ENCODE measurements at places on chromosomes 1 and 21. TPM values are rescaled to one million over a fixed set of nuclear protein-coding genes. Genes with fewer than 3 reads are reported as not detected.

KMO gene
- total RNA-seq: 2.6 TPM

PER3 gene
- 3.1 TPM for total RNA-seq

CELA2A gene
- total RNA-seq: not detected

RNF186 gene
- total RNA-seq: not detected

FLG2 gene
- total RNA-seq: not detected

EPHB2 gene
- 55.5 TPM for total RNA-seq

DPH2 gene
- 28.5 TPM for total RNA-seq

FAM72C gene
- total RNA-seq: 1.1 TPM

ANGPTL3 gene
- total RNA-seq: not detected

ADGRB2 gene
- total RNA-seq: 3.5 TPM

KIF14 gene
- 13.5 TPM for total RNA-seq

DNA sequence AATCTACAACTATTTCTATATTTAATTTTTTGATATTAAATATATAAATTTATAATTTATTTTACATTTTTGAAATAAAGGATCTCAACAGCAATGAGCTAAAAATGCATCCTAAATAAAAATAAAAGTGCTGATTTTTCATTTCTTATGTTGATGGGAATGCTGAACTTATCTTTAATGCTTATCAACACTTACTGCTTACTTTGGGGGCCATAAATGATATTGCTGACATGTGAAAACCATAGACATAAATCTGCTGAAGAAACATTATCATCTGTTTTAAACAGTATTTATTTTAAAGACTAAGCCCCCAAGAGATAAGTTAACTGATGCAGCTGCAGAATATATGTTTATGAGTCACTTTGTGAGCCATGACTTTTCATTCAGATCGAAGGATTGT is 594.1 kb upstream of the PKN2 start:
- DNase-seq: no peak

- DNase-seq: no peak
These were observed 4.8 kb downstream of the ARHGEF16 start for GRCh38 chr1:3459051-3459908.

- no peak for DNase-seq
These were observed 1.1 kb downstream of the UBE2J2 start for GRCh38 chr1:1272341-1273208.

DNA sequence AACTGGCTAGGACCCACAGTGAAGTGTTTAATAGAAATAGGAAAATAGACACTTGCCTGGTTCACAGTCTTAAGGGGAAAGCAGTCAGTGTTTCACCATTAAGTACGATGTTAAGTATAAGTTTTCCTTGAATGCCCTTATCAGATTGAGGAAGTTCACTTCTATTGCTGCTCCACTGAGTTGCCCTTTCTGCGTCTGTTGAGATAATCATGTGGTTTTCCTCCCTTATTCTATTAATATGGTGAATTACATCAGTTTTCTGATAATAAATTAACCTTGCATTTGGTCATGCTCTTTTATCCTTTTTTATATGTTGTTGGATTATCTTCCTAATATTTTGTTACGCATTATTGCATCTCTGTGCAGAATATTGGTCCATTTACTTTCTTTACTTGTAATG is 21.4 kb downstream of the UTS2 start:
- no peak for DNase-seq

DNA sequence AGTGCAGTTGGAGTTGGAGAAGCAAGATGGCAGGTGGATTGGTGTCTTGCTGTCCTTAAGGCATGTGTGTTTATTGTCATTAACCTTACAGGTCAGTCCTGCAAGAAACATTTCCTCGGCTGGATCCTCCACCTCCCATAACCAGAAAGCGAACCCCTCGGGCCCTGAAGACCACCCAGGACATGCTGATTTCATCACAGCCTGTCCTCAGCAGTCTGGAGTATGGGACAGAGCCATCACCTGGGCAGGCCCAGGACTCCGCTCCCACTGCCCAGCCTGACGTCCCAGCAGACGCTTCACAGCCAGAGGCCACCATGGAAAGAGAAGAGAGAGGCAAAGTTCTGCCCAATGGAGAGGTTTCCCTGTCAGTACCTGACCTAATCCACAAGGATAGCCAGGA is 1.6 kb downstream of the C1orf226 start:
- DNase-seq: no peak

DNA sequence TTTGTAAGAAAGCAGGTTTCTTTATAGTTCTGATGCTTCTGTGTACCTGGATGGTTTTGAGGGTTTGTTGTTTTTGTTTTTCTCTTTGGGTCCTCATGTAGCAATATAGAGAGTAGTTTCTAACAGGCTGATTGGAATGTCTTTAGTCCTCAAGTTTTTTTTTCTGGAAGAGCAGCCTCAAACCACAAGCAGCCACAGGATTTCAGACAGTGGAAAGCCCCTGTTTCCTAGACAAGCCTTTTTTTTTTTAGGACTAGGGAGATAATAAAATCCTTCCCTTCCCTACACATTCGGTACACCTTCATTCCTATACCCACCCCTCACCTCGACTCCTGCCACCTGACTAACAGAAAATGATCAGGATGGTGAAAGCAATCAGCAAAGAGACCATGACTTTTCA is 47.6 kb downstream of the ACP6 start:
- no peak for DNase-seq

DNA sequence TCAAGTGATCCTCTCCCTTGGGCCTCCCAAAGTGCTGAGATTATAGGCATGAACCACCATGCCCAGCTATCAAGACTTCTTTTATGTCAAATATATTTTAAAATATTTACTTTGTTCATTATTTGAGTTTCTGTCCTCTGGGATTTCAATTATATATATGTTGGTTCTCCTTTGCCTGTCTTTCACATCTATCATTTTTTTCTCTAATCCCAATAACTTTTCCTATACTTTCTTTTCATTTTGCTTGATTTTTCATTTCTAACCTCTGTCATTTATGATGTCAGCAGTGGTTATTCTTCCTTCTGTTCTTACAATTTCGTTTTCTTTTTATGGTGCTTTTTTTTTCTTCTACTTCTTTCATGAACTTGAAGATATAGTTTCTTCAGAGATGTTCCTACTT is 47.3 kb downstream of the SLC35F3 start:
- DNase-seq: no peak

DNA sequence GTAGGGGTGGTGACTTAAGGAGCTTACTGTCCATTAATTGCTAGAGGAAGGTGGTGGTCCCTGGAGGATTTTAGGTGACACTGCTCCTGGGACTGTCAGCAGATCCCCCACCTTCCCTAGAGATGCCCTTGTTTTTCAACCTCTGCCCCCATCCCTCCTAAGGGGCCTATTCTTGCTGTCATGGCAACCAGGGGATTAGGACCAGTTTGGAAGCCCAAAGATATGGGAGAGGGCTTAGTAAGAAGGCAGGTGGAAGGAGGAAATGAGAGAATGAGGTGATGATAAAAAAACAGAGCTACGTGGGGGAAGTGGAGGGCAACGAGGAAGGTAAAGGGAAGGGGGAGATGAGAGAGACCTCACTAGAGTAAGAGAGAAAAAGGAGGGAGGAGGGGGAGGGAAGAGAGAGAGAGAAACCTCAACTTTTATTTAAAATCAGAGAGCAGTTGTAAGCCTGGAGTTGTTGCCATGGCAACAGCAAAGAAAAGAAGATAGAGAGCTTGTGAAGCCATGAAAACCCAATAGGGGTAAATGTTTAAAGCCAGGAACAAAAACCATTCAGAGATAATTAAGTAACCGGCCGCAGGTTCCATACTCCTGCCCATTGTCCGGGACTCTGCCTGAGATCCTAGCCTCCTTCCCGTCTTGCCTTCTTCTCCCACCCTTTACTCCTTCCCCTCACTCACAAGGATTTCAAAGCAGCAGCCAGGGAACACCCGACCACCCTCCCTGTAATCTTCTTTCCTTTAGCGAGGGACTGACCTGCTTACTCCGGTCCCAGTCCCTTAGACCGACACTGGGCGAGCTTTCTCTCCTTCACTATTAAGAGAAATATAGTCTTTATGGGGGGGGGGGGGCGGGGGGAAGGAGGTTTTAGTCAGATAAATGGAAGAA is 20.6 kb downstream of the KIRREL1 start:
- no peak for DNase-seq

GRCh38 chr1:187759825-187760333 is 931.1 kb downstream of the PLA2G4A start:
- no peak for DNase-seq

DNA sequence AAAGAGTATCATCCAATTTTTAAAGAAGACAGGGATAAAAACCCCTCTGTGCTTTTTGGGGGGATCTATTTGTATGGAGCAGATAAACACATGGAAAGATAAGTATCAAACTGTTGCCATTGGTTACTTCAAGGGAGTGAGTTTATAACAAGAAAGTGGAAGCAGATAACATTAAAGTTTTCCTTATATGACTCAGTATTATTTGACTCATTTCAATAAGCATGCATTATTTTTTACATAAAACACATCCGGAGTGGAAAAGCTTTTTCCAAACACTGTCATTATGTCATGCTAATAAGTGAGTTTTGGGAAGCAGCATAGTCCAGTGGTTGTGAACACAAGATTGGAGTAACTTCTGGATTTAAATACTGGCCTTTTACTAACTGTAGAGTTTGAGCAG is 452.2 kb downstream of the LTN1 start:
- DNase-seq: no peak

- peak; percentile 56 for DNase-seq
These were observed 34.7 kb upstream of the SCCPDH start for GRCh38 chr1:246689409-246690008.

DNA sequence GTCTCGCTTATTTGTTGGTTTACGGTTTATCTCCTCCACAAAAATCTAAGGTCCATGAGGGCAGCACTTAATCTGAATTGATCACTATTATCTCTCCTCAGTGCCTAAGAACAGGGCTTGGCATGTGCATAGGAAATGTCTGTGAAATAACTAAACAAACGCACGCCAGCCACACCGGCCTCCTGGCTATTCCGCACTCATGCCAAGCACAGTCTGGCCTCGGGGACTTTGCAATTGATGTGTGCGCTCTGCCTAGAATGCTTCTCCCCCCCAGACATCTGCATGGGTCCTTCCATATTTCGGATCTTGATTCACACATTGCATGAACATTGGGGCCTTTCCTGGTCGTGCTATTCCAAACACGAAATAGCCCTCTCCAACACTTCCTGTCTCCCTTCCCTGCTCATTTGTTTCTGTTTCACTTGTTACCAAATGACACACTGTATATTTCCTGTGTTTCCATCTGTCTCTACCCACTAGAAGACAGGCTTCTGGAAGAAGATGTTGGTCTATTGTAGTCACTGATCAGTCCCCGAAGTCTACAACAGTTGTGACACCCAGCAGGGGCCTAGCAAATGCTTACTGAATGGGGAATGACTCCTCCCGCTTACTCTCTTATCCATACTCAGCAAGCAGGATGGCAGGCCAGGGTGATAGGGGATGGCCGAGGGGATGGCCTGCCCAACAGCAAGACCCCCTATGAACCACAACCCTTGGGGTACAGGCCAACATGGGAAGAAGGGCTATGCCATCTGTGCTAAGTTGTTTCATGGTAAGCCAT is 93.9 kb downstream of the GLIS1 start:
- no peak for DNase-seq

GRCh38 chr1:17913326-17914115 is 158.4 kb downstream of the ACTL8 start:
- DNase-seq: no peak

- no peak for DNase-seq
These were observed 15.6 kb upstream of the C1orf174 start for GRCh38 chr1:3915551-3916121.

- peak; percentile 28 for DNase-seq
These were observed 15.0 kb downstream of the HTR1D start for GRCh38 chr1:23202263-23202749.

- DNase-seq: no peak
These were observed 54.1 kb downstream of the NPHP4 start for GRCh38 chr1:5938101-5938646.

DNA sequence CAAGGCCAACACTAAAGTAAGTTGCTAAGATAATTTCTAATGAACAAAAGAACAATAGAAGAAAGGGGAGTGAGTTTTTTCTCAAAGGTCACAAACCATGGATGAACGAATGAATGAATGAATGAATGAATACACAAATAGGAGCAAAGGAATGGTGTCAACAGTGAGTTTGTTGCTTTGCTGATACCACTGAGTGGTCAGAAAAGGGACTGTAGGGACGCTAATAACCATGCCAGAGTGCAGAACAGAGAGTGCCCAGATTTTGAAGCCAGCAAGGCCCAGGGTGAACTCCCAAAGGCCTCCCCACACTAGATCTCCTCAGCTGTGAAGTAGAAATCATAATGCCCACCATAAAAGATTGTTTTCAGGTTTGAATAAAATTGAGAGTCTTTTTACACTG is 15.9 kb downstream of the CD58 start:
- DNase-seq: no peak

DNA sequence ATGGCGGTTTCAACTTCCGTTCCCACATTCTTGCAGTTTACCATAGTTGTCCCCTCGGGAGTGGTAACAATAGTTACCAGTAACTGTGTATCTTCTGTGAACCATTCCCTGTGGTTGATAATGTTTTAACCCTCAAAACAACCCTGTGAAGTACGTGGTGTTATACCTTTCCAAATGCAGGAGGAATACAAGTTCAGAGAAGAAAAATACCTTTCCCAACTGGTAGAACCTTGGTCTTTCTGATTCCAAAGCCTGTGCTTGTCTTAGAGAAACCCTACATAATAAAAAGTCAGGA is 789 bp downstream of the BTF3L4 start:
- DNase-seq: no peak

GRCh38 chr1:223652436-223652941 is 13.0 kb downstream of the CAPN8 start:
- DNase-seq: no peak

- DNase-seq: no peak
These were observed 8.6 kb upstream of the PADI6 start for GRCh38 chr1:17363351-17363750.

DNA sequence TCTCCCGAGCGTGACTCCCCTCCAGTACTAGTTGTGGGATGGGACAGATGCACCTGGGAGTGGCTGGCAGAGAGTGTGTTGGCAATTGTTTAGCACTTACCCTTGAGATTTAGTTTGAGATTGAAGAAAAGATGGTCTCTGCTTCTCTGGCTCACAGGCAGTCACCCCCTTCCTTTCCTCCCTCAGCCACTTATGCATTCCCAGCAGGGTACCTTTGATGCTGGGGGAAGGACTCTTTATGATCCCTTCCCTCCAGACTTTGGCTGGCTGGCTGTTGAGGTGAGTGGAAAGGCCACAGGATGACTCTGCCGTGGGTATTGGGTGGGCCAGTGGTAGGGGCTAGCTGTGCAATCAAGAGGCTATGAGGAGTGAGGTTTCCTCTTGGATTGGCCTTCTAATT is 236.8 kb downstream of the CAMTA1 start:
- no peak for DNase-seq

- no peak for DNase-seq
These were observed 102.0 kb downstream of the DIRAS3 start for GRCh38 chr1:67948151-67949080.

All from H4 (cell line).